ENCODE measurements at places on chromosomes 1 and 21.

DNA sequence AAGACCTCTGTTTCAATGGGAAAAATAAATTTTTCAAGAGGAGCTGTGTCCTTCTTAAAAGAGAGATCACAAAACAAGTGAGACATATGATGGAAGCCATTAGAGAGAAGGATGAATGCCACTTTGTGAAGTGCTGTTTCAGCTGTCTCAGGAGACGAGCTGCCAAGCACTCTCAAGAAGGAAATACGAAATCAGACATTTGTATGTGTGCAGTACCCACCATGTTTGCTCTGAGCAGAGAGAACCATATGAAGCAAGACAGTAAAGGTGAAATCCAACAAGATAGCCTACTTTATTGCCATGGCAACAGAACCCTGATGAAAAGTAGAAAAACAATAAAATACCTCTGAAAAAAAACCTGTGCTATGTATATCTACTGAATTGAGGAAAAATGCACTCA, 168.1 kb downstream of the AMY1C start:
- DNase-seq, result no peak

GRCh38 chr1:37657620-37658412, 23.1 kb upstream of the RSPO1 start:
- no peak for DNase-seq

GRCh38 chr1:30888391-30888790, 20.2 kb downstream of the SDC3 start:
- no peak for DNase-seq

- DNase-seq, result no peak
These were observed 52.7 kb downstream of the FASLG start for GRCh38 chr1:172711558-172711957.

DNA sequence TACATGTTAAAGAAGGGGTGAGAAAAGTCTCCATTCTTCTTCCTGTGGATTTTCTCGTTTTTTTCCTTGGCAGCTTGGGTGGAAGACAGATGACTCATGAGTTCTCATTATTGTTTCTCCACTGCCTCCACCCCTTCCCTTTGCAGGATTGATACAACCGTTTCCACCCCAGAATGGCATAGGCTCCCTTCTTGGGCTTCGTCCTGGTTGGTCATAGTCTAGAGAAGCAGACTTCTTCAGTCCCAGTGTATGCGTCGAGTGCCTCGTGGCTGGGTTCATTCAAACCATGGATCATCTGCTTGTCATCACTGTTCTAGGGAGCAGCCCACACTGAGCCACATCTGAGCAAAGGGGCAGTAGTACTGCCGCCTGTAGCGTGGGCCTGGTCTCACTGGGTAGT, 13.7 kb downstream of the PTGFRN start:
- DNase-seq, result no peak

GRCh38 chr1:54476530-54477109, 70.4 kb upstream of the SSBP3 start:
- DNase-seq, result no peak
